ENCODE measurements at places on chromosomes 2 and 18.
A peak's percentile ranks its signal among the peaks of the same experiment; 100 is the strongest.

DNA sequence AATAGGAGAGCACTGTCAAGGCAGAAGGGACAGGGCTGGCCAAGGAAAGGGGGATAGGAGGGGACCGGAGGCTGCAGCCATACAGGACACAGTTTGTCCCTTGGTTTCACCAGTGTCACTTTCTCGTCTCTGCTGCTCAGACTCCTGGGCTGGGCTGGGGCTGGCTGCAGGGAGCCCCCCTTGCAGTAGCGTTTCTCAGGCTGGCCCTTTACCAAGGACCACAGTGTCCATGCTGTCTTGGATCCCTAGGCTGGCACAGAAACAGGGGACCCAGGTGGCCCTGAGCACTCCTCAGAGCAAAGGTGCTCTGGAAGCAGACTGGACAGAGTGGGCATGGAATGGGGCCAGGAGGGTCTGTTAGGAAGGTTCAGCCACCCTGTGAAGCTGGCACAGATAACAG, 34.8 kb downstream of the ATOH8 start:
- DNase-seq: no peak

- no peak for DNase-seq
Measured at GRCh38 chr2:137437386-137437785, 526.9 kb upstream of the HNMT start.

GRCh38 chr18:62033756-62034155, 140.9 kb upstream of the RNF152 start:
- no peak for DNase-seq

DNA sequence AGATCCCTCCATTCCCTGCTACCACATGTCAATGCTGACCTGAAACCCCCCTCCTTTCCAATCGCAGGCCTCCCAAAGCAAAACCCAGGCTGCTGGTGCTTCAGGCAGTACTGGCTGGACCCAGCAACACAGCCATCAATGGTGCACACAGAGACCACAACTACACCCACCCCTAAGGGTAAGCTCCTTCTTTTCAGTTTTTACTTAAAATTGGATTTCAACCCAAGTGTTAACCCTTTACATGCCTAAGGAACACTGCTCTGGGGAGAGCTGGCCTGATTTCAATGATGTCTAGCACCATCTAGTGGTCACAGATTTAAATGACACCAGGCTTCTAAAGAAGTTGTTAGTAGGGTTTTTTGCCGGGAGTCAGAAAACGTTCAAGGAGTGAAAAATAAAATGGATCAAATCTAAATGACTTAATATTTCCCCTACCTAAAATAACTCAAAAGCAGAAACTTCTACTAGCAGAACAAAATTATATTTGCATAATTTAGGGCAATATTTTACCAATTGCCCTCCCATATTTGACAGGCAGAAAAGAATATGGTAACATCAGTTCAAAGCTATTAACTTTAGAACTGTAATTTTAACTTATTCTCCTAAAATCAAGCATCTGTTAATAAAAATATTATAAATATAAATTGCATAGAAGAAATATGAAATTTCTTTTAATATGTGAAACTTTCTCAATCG, 24.6 kb downstream of the FECH start:
- peak; percentile 9 for DNase-seq

- DNase-seq: no peak
Measured at GRCh38 chr2:197079414-197079813, 152.9 kb upstream of the PGAP1 start.

- DNase-seq: no peak
Measured at GRCh38 chr2:237581326-237581725, 9.2 kb downstream of the RAB17 start.

- no peak for DNase-seq
Measured at GRCh38 chr2:85754313-85755095, 713 bp downstream of the ATOH8 start.

- DNase-seq: no peak
Measured at GRCh38 chr2:224401641-224402342, at the start of gene FAM124B. TSS of gene FAM124B (minus strand) at chr2:224402107. CDS start at chr2:224401768, 339 bp downstream.

All from GM04504 (cell line).